ENCODE measurements at places on chromosomes 16 and 17. TPM values are rescaled to one million over a fixed set of nuclear protein-coding genes. Genes with fewer than 3 reads are reported as not detected.

- H3K4me1 ChIP-seq = no peaks in the 10 kb centered on the region
- H3K27ac ChIP-seq = no peak overlapping the region
- H3K36me3 ChIP-seq = no peaks in the 10 kb centered on the region
- H3K4me3 ChIP-seq = no peak overlapping the region
- no peaks in the 10 kb centered on the region for H3K27me3 ChIP-seq
- DNase-seq = no peak
Measured at GRCh38 chr16:50588276-50588675, 40.1 kb downstream of the NKD1 start.

KRTAP1-3 gene
- not detected for total RNA-seq

GRCh38 chr16:68070806-68071517 lies 14.2 kb upstream of the NFATC3 start:
- H3K27ac ChIP-seq = no peak overlapping the region
- peaks cover 30% of the 10 kb centered on the region for H3K36me3 ChIP-seq
- H3K4me3 ChIP-seq = no peak overlapping the region
- H3K27me3 ChIP-seq = no peaks in the 10 kb centered on the region
- no peaks in the 10 kb centered on the region for H3K4me1 ChIP-seq
- DNase-seq = no peak

- H3K36me3 ChIP-seq = peaks cover 16% of the 10 kb centered on the region
- DNase-seq = no peak
- H3K4me3 ChIP-seq = no peak overlapping the region
Measured at GRCh38 chr17:77485089-77485833, 344.5 kb downstream of the SEC14L1 start.

- peak; percentile 42 for DNase-seq
- no peaks in the 10 kb centered on the region for H3K4me1 ChIP-seq
- no peak overlapping the region for H3K27ac ChIP-seq
Measured at GRCh38 chr17:64938925-64939474, 19.7 kb upstream of the LRRC37A3 start.

UTS2R gene
- total RNA-seq = not detected

MAPT gene
- total RNA-seq = 0.51 TPM

- H3K27me3 ChIP-seq = no peaks in the 10 kb centered on the region
- peak overlapping the region; percentile 62 for H3K4me3 ChIP-seq
- DNase-seq = peak; percentile 66
- H3K27ac ChIP-seq = peak overlapping the region; percentile 96
- peaks cover 22% of the 10 kb centered on the region for H3K36me3 ChIP-seq
- H3K4me1 ChIP-seq = peaks cover 22% of the 10 kb centered on the region
Measured at GRCh38 chr17:40646791-40647623, 611 bp downstream of the SMARCE1 start.

NPIPB6 gene
- total RNA-seq = 5.0 TPM

- no peak overlapping the region for H3K27ac ChIP-seq
- no peaks in the 10 kb centered on the region for H3K4me1 ChIP-seq
- H3K4me3 ChIP-seq = no peak overlapping the region
- H3K36me3 ChIP-seq = no peaks in the 10 kb centered on the region
- no peak for DNase-seq
- H3K27me3 ChIP-seq = no peaks in the 10 kb centered on the region
Measured at GRCh38 chr17:80233202-80233601, 13.0 kb downstream of the SLC26A11 start.

DNA sequence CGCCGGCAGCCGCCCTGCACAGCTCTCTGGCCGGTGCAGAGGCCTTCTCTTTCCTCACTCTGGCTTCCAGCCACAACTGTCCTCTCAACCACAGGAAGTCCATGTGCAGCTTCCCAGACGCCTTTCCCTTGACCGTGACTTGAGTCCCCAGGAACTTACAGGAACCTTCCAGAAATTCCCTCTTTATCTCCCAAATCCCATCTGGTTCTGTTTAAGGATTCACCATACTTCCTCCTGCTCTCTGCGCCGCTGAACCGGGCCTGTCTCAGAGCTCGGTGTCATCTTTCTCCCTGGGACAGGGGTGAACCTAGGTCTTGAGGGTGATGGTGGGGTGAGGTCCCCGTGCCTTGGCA lies 65.2 kb upstream of the ZNF469 start:
- no peak for DNase-seq
- no peak overlapping the region for H3K4me3 ChIP-seq
- H3K36me3 ChIP-seq = no peaks in the 10 kb centered on the region

DNA sequence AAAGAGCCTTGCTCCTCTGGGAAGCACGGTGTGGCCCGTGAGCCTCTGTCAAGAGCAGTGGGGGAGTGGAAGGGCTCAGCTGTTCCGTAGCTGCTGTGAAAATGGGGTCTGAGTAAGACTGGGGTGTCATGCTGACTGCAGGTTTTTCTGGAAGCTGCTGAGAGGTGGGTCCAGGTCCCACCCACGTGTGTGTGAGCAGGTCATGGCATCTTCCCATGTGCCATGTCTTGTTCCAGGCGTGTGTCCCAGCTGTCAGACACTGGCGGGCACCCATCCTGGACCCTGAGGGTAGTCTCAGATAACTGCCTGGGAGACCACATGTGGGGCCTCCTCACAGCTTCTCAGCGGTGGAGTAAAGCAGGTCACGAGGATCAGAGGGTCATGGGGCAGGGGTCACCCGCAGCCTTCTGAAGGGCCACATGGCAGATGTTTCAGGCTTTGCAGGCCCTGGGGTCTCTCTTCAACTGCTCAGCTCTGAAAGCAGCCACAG lies 92.9 kb downstream of the NPIPB11 start:
- H3K27ac ChIP-seq = no peak overlapping the region
- peaks cover 8% of the 10 kb centered on the region for H3K4me1 ChIP-seq
- no peaks in the 10 kb centered on the region for H3K36me3 ChIP-seq

DNA sequence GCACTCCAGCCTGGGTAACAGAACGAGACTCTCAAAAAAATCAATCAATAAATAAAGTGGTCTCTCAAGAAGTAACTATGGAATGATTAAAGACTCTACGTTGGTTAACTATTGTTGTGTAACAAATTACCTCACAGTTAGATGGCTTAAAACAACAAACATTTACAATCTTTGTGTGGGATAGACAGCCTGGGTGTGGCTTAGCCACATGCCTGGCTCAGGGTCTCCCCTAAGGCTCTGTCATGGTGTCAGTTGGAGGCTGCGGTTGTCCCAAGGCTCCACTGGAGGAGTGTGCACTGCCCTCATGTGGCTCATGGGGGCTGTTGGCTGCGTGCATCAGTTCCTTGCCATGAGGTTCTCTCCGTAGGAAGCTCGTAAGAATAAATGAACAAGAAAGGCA lies 294.5 kb downstream of the SNX29 start:
- DNase-seq = no peak
- no peaks in the 10 kb centered on the region for H3K27me3 ChIP-seq
- H3K4me3 ChIP-seq = no peak overlapping the region
- H3K27ac ChIP-seq = no peak overlapping the region
- H3K36me3 ChIP-seq = no peaks in the 10 kb centered on the region

ST6GALNAC2 gene
- 1.7 TPM for total RNA-seq

DNA sequence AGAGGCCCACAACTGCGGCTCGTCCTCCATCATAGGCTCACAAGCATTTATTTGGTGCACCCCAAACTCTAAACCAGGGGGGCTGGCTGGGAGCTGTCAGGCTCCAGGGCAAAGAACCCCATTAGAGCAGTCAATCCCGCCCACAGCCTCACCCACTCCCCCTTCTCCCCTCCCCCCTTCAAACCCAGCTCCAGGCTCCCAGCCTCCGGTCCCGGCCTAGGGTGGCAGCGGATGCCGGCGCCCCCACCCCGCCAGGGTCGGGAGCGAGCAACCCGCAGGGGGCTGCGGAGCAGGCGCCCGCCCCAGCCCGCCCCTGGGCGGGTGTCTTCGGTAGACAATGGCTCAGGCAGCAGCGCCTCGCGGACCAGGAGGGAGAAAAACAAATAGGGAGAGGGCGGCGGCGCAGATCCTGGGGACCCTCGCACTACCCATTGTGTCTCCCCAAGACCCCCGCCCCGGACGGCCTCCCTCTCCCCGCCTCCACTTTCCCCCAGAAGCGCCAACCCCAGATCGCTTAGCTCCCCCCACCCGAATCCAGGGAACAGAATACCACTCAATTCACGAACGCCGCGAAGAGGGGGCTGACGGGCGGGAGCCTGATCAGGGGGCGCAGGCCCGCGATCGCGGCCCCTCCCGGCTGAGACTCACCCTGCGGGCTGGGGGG lies 572 bp downstream of the FAM171A2 start:
- H3K27me3 ChIP-seq = peaks cover 8% of the 10 kb centered on the region
- H3K27ac ChIP-seq = no peak overlapping the region
- no peaks in the 10 kb centered on the region for H3K36me3 ChIP-seq
- H3K4me3 ChIP-seq = peak overlapping the region; percentile 33

KRT32 gene
- total RNA-seq = not detected

DNA sequence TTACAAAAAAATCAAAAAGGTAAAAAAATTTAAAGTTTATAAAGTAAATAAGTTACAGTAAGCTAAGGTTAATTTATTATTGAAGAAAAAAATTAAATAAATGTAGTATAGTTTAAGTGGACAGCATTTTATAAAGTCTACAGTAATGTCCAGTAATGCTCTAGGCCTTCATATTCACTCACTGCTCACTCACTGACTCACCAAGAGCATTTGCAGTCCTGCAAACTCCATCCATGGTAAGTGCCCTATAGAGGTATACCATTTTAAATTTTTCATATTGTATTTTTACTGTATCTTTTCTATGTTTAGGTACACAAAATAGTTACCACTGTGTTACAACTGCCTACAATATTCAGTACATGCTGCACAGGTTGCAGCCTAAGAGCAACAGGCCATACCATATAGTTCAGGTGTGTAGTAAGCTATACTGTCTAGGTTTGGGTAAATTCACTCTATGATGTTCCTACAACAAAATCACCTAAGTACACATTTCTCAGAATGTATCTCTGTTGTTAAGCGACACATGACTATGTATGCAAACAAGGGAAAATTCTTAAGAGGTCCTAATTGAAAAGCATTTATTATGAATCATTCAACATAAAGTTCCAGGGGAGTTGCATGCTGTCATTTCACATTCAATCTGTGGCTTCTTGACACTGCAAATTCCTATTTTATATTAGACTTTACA lies 92.3 kb downstream of the SPAG9 start:
- no peaks in the 10 kb centered on the region for H3K36me3 ChIP-seq
- no peak overlapping the region for H3K27ac ChIP-seq
- no peak overlapping the region for H3K4me3 ChIP-seq
- H3K4me1 ChIP-seq = no peaks in the 10 kb centered on the region

P2RX1 gene
- not detected for total RNA-seq

DNA sequence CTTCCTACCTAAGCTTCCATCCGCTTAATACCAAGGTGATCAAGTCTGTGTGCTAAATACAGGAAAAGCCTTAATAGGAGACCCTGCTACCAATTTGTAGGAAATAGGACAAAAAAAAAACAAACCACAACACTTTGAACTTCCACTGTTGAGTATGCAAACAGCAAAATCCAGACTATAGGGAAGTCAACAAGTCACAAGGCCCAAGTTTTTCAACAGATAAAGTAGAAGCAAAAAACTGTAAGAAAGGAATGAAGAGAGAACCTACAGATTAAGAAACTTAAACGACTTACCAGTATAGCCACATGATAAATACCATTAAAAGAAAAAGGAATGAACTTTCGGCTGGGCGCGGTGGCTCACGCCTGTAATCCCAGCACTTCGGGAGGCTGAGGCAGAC lies 7.4 kb downstream of the USP22 start:
- no peak overlapping the region for H3K4me3 ChIP-seq
- no peaks in the 10 kb centered on the region for H3K27me3 ChIP-seq
- peaks cover 50% of the 10 kb centered on the region for H3K4me1 ChIP-seq
- peaks cover 3% of the 10 kb centered on the region for H3K36me3 ChIP-seq
- no peak overlapping the region for H3K27ac ChIP-seq

GRCh38 chr17:58210922-58211321 lies 8.1 kb downstream of the MKS1 start:
- no peaks in the 10 kb centered on the region for H3K27me3 ChIP-seq
- no peaks in the 10 kb centered on the region for H3K36me3 ChIP-seq
- no peaks in the 10 kb centered on the region for H3K4me1 ChIP-seq
- DNase-seq = no peak

DNA sequence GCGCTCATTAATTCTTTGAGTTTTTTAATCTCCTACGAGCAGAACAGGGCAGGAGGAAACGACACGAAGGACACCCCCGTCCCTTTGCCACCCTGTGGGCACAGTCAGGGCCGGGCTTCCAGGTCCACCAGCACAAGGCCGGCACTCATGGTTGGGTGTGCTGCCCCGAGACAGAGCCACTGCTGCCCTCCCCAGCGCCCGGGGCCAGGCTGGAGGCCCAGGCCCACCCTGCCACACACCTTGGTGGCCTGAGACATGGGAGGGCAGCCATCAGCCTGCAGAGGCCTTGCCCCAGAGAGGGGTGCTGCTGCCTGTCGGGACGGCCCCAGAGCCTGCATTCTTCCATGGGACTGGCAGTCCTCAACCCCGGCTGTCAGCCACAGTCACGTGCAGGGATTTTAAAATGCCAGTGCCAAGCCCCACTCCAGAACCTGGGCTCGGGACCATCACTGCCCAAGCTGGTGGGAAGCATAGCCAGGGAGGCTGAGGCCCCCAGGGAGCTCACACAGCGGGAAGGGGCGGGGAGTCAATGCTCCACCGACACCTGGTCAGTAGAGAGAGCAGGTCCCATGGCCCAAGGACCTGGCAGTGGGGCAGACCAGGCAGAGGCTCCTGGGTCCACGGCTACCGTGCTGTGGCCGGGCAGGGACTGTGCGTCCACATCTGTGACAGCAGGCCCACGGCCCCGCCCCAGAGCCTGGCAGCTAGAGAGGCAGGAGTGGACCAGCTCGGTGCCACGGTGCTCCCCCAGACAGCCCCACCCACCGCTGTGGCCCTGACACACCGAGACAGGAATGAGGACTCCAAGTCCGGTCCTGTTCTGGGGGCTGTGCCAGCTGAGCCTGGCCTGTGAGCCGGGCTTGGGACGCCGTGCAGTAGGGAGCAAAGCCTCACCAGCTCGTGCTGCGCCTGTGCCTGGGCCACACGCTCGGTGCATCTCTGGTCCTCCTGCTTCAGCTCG lies 27.5 kb downstream of the CEP131 start:
- no peaks in the 10 kb centered on the region for H3K4me1 ChIP-seq
- H3K4me3 ChIP-seq = no peak overlapping the region
- H3K36me3 ChIP-seq = no peaks in the 10 kb centered on the region
- H3K27ac ChIP-seq = no peak overlapping the region

GRCh38 chr16:55214412-55214811 lies 109.6 kb upstream of the IRX6 start:
- no peaks in the 10 kb centered on the region for H3K4me1 ChIP-seq
- no peaks in the 10 kb centered on the region for H3K36me3 ChIP-seq
- H3K27ac ChIP-seq = no peak overlapping the region
- no peak overlapping the region for H3K4me3 ChIP-seq
- no peaks in the 10 kb centered on the region for H3K27me3 ChIP-seq
- DNase-seq = no peak

DNA sequence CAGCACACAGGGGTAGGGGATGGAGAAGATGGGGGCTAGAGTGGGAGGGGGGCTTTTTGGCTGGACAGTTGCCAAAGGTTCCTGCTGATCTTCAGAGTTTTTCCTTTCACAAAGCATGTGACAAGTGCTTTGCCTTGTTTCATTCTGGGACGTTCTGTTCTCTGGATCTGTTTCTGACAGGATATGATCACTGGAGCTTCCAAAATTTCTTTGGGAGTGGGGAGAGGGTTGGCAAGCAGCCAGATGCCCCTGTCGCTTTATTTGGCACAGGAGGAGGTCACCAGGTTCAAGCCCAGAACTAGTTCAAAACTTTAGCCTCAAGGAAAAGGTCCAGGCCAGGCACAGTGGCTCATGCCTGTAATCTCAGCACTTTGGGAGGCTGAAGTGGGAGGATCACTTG lies 68.5 kb upstream of the TBX2 start:
- peaks cover 13% of the 10 kb centered on the region for H3K27me3 ChIP-seq
- no peak for DNase-seq
- H3K27ac ChIP-seq = no peak overlapping the region
- H3K36me3 ChIP-seq = no peaks in the 10 kb centered on the region

- no peak overlapping the region for H3K4me3 ChIP-seq
- H3K27ac ChIP-seq = no peak overlapping the region
- H3K36me3 ChIP-seq = peaks cover 8% of the 10 kb centered on the region
- no peaks in the 10 kb centered on the region for H3K4me1 ChIP-seq
Measured at GRCh38 chr17:8466456-8466855, 30.8 kb downstream of the NDEL1 start.

SRCIN1 gene
- total RNA-seq = 0.35 TPM
